ENCODE measurements at places on chromosomes 2 and 18.

GRCh38 chr2:136168720-136169119 lies 50.8 kb upstream of the CXCR4 start:
- no peak for DNase-seq

DNA sequence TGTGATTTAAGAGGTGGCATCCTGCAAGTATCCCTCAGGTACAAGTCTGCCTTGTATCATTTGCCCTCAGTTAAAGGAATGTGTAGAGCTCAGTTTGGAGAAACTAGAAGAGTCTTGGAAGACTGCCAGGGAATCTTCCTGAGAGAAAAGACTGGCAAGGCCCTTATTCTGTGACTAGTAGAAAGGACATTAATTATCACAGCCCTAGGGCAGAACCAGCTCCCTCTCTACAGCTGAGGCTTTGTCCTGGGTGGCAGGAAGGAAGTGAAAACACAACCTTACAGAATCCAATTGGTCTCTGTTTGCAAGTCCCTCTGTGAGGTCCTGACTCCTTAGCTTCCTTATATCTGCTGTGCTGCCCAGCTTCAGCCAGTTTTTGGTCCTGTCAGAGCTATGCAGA lies 385.9 kb upstream of the CYRIA start:
- DNase-seq = no peak

DNA sequence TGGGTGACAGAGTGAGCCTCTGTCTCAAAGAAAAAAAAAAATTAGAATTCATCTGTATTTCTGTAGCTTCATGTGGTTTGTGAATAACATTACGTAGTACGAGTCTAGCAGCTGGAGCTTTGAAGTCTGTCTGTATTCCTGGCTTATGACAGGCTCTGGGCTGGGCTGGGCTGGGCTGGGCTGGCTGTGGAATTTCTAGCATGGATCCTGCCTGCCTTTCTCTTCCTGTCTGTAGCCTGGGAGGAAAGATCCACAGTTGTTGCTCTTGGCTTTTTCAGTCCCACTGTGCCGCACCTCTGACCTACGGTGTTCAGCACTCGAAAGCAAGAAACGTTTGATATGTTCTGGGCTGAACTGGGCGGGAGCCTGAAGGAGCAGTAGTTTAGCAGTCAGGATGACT lies 55.4 kb downstream of the BOLA3 start:
- DNase-seq = no peak

DNA sequence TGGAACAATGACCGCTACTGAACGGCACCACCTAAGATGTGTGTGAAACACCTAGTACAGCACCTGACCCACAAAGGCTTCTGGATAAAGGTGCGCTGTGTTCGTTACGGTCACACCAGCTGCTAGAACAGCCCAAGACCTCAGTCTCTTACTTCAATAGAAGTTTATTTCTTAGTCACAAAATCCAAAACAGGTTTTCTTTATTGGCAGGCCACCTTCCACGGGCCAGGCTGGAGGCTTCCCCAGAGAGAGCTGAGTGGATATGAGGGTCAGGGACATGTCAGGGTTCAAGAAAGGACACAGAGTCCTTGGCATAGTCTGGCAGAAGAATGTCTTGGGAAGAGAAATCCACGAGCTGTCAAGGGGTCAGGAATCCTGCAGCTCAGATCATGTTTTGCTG lies 92.2 kb downstream of the COL6A3 start:
- no peak for DNase-seq

GRCh38 chr18:13501891-13502290 lies 224.5 kb downstream of the FAM210A start:
- DNase-seq = no peak
